ENCODE measurements at places on chromosomes 3 and 15.

GRCh38 chr3:55185380-55185779 lies 257.5 kb upstream of the LRTM1 start:
- DNase-seq, result peak; percentile 68

GRCh38 chr3:123267821-123268220 lies 66.1 kb downstream of the SEC22A start:
- DNase-seq, result no peak

- DNase-seq, result no peak
Observed at GRCh38 chr3:184339001-184339400, 1.6 kb downstream of the FAM131A start.

- no peak for DNase-seq
Observed at GRCh38 chr15:48915861-48916260, 37.9 kb downstream of the EID1 start.

- DNase-seq, result peak; percentile 39
Observed at GRCh38 chr3:63228677-63229076, 49.4 kb upstream of the SYNPR start.

Measured in EL (cell line).